NCI-H345 (cell line): ENCODE measurements at places on chromosomes 3 and 15.
A peak's percentile ranks its signal among the peaks of the same experiment; 100 is the strongest.

DNA sequence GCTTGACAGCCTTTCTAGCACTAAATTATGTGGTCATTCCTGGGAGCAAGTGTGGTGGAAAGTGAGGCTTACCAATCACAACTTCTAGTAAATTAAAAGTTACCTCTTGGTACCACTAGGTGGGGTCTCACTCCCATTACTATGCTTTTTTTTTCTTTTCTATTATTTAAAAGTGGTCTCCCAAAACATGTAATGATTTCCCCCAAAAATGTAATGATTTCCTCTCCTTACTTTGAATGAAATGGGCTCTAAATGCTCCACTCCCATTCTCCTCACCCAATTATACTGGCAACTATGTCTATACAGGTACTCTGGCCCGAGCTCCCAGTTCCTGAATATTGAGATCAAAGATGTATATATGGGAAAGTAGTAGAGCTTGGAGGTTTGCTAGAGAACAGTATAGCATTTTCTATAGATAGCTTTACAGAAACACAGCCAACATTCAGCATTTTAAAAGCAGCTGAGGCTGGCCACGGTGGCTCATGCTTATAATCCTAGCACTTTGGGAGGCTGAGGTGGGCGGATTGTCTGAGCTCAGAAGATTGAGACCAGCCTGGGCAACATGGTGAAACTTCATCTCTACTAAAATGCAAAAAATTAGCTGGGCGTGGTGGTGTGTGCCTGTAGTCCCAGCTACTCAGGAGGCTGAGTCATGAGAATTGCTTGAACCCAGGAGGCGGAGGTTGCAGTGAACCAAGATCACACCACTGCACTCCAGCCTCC lies 70.9 kb downstream of the DCUN1D1 start:
- no peak for DNase-seq

- no peak for DNase-seq
Observed at GRCh38 chr3:75129101-75129500, 514.6 kb upstream of the CNTN3 start.

- no peak for DNase-seq
Observed at GRCh38 chr3:98722389-98722788, 40.8 kb upstream of the ST3GAL6 start.

- DNase-seq, result no peak
Observed at GRCh38 chr3:114274929-114275328, 18.9 kb upstream of the TIGIT start.

DNA sequence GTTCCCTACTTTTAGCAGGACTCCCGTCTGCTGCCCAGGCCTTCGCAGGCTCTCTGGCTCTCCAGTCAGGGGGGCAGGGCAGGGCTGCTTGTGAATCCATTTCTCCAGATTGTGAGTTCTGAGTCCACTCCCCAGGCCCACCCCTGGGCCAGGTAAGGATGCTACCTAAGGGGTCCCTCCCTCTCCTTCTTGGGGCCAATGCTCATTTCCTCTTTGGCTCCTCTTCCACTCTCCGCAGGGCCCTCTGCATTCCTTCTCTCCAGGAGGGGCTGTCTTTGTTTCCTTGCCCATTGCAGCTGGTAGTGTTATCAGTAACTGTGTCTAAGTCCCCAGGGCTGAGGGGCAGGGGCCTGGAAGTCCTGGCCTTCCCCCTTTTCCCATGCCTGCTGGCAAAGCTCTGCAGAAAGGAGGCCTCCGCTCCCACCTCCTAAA lies 13.0 kb upstream of the CACNA2D2 start:
- peak; percentile 27 for DNase-seq

DNA sequence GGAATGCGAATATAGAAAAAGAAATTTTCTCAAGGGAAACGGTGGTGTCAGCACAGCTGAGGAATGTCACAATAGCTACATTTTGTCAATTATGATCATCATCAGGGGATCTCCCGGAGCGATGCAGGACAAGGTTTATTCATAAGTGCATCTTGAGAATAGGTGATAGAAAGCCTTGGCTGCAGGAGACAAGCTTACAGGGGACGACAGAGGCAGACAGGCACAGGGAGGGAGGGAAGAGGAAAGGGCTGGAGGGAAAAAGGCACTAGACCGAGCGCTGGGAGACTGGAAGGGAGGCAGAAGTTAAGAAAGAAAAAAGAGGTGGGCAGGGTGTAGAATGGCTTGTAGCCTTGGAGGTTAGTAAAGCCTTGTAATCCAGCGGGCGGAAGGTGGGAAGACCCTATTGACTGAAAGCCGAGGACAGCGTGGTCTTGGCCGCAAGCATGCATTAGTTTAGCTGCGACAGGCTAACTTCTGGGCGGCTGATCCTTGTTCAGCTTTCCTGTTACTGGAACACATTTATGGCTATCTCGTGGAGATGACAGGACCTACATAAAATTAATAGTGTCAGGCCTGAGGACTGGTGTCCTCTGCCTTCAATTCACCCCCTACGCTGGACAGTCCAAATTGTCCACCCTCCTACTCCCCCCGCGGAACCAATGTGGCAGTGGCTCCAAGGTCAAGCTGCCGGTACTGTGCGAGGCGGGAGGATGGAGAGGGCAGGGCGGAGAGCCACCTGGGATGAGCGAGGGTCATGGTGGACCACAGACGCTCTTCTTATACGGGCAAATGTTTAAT lies 1.4 kb upstream of the NECTIN3 start:
- DNase-seq, result no peak

- no peak for DNase-seq
Observed at GRCh38 chr3:70179111-70179510, 133.3 kb downstream of the MDFIC2 start.

DNA sequence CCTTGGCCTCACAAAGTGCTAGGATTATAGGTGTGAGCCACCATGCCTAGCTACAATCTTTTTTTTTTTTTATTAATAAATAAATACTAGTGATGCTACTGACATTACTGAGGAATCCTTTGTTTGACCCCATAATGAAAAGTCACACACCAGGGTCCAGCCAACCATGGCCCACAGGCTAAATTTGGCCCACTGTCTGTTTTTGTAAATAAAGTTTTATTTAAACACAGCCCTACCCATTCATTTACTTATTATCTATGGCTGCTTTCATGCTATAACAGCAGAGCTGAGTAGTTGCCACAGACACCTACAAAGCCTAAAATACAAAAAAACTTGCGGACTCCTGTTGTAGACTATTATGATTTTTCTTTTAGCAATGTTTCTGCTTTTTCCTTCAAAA lies 7.4 kb downstream of the INTS14 start:
- DNase-seq, result no peak

- DNase-seq, result no peak
Observed at GRCh38 chr3:171936191-171936841, 93.2 kb downstream of the TMEM212 start.

- peak; percentile 41 for DNase-seq
Observed at GRCh38 chr15:34721802-34722438, 32.9 kb downstream of the GJD2 start.

DNA sequence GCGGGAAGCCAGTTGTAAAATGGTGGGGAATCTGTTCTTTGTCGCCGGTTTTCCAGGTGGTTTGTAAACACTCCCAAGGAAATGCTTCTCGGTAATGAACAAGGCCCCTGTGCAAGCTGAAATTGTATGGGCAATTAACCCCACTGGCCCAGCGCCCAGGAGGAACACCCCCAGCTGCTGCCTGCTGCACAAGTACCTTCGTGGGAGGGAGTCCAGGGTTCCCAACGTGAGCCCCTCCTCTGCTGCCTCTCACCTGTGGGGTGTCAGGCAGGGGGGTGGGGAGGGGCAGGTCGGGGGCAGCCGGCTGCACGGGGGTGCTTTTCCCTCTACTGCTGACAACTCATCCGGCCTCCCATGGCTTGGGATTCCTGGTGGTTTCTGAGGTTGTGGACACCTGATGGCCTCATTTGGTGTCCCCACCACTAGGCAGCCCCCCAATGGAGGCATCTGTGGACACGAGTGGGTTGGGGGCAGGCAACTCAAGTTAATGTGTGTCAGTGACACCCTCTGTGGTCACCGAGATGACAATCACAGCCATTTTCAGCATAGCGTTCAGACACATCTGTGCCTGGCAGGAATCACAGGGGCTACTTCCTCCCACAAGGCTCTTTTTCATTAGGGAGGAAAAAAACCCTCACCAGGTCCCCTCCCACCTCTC lies 35.6 kb upstream of the PRR23E start:
- DNase-seq, result peak; percentile 89

DNA sequence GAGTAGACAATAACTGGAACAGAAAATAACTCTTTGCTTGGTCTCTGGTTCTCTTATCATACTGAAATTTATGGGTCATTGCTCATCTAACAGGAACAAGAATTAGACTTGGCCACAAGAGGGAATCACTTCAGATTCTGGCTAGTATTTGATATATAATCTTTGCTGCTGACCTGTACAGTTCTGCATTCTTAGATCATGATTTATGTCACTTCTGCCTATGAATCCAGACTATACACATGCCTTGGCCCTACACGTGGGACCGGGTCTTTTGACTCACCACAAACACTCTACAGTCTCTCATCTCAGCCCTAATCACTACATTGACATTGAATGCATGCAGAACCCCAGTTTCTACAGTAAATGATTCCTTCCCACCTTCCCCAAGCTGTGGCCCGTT lies 162.5 kb upstream of the SOX2 start:
- DNase-seq, result no peak

- no peak for DNase-seq
Observed at GRCh38 chr3:125061170-125061569, 5.4 kb upstream of the HEG1 start.

DNA sequence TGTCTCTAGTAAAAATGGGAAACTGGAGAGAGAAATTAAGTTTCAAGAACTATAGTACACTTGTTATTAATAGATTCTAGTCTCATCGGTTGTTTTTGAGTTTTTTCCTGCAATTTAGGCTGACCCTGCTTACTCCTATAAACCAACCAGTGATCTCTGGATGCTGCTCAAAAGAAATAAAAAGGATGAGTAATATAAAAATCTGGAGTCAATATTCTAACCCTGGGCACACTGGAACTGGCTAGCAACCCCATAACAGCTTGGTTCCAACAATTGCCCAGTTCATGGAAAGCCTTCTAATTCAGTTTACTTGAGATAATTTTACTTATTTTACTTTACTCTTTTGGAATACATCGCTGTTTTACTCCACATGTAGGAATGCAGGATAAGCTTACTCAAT lies 211.6 kb downstream of the GBE1 start:
- no peak for DNase-seq

GRCh38 chr3:133169331-133170068 lies 131.3 kb downstream of the TMEM108 start:
- no peak for DNase-seq

GRCh38 chr15:65952391-65953053 lies 83.2 kb downstream of the RAB11A start:
- no peak for DNase-seq

GRCh38 chr3:86991840-86992435 lies 989 bp upstream of the VGLL3 start:
- DNase-seq, result no peak

DNA sequence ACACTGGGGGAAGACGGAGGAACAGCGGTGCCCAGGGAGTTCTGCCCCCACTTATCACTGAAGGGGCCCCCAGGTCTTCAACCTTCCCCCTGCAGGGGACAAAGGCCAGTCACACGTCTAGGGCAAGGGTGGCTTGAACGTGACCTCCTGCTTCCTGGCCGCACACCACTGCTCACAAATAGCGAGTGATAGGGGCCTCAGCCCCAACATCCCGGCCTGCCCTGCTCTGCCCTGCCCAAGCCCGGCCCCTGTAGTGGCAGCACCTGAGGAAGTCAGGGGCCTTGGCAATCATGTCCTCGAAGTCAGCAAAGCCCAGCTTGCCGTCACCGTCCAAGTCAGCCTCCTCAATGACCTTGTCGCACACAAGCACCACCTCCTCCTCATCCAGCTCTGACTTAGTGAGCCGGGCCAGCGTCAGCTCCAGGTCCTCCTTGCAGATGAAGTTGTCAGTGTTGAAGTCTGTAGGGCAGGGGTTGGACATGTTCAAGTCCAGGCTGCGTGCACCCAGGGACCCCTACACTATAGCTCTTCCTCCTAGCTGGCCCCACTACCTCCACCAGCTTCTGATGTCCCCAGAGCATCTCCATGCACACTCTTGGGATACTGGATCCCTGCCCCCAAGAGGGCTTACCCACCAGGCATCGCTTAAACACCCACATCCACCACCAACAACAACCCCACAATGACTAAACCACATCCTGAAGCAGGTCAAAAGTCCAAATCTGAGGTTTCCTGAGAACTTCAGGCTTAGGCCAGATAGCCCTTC lies 13.3 kb downstream of the SH2D7 start:
- DNase-seq, result no peak

- DNase-seq, result no peak
Observed at GRCh38 chr15:68414591-68414990, 17.4 kb downstream of the ITGA11 start.

GRCh38 chr15:67244971-67245478 lies 9.4 kb downstream of the AAGAB start:
- no peak for DNase-seq

- peak; percentile 12 for DNase-seq
Observed at GRCh38 chr3:127135241-127136023, 57.5 kb upstream of the PRR23E start.

- no peak for DNase-seq
Observed at GRCh38 chr3:138253609-138254008, 66.5 kb downstream of the ARMC8 start.

DNA sequence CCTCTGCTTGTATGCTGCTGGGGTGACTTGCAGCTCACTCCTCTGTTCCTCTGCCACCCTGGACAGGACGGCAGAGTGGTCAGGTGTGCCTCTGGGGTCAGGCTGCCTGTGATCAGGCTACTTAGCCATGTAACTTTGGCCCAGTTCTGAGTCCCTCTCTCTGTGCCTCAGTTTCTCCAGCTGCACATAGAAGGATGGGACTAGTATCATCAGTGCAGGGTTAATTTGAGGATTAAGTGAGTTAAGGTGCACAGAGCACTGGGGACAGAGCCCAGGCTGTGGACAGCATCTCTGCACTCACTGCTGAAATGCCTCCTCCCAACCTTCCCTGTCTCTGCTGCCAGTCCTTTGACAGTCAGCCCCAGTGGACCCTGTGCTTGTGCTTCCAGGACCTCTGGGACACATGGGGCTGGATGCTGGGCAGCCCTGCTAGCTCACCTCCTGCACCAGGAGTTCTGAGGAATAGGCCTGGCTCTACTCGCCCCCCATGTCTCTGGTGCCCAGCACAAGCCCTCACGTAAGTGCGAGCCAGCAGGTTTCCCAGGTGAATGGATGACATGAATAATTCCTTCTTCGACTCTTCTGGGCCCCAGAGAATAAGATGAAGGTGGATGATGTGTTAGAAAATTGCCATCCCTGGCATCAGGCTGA lies 19.3 kb upstream of the PRR23E start:
- DNase-seq, result no peak
